PC-9 (cell line): ENCODE measurements at places on chromosomes 13 and 19.

- DNase-seq: no peak
These were observed 12.5 kb upstream of the PIK3R2 start for GRCh38 chr19:18140473-18140872.

DNA sequence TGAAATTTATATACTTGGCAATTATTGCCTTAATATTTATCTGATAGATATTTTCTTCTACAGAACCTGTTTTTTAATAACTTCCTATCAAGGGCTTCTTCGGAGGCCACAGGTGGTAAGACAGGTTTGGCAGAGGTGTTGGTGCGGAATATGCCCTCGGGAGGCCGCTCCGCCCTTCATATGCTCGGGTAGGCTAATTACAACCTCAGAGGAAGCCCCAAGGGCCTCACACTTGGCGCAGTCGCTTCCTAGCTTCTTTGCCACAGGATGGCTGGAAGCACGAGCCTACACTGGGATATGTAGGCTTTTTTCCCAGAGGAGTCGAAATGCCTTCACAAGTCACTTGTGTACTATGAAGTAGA lies 68.8 kb downstream of the LMO7 start:
- DNase-seq: peak; percentile 95

- DNase-seq: no peak
These were observed 34.0 kb downstream of the CEACAM1 start for GRCh38 chr19:42494321-42494720.

DNA sequence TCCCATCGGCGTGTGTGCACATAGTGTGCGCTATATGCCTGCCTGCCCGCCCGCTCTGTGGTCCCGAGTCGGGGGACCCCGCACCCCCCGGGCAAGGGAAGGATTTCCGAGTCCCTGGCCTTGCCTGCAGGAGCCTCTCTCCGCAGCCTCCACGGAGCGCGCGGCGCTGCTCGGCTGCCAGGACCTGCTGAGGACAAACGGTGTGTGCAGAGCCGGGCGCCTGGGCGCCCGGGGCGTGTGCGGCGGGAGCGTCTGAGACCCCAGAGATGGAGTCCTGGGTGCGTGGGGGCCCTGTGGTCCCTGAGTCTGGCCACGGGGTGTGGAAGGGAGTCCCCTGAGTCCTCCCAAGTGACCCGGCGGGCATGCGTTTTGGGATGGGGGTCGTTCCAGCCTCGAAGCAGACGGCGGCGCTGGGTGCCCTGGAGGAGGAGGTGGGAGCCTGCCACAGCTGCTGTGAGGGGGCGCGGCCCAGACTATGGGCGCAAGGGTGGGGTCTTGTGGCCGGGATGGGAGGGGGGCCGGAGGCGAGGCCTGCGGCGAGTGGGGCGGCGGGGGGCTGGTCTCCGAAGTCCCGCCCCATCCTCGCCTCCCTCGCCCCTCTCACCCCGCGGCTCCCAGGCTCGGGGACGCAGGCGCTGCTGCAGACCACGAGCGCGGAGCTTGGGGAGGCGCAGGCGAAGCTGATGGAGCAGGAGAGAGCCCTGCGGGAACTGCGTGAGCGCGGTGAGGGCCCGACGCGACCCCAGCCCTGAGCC lies 25.3 kb downstream of the CLEC4M start:
- DNase-seq: no peak

- DNase-seq: no peak
These were observed 725 bp downstream of the PSMD8 start for GRCh38 chr19:38375098-38375493.

DNA sequence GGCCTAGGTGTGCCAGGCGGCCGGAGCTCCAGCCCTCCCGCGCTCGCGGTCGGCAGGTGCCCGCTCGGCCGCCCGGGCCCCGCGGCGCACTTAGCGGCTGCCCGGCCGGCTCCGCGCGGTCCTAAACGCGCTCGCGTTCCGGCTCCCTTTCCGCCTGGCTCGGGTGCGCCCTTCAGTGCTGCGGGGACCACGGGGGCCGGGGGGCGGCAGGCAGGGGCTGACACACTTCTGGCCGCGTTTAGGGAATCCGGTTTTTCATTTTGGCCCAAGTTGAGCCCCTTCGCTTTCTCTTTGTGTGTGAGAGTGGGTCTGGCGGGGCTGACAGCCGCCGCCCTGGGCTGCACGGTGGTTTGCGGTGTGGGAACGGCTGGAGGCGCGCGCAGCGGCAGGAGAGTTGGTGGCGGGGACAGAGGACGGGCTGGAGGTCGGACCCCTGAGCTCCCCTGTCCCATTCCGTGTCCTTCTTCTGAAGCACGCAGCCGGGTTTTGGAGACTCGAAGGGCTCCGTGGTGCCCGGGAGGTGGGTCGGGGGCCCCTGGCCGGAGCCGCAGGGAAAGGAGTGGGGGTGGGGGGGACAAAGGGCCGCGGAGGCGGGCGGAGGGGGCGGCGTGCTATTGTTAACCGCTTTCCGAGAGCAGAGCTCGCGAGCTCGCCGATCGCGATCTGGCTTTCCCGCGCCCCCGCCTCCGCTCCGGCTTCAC lies 3.1 kb downstream of the FGF9 start:
- DNase-seq: no peak

DNA sequence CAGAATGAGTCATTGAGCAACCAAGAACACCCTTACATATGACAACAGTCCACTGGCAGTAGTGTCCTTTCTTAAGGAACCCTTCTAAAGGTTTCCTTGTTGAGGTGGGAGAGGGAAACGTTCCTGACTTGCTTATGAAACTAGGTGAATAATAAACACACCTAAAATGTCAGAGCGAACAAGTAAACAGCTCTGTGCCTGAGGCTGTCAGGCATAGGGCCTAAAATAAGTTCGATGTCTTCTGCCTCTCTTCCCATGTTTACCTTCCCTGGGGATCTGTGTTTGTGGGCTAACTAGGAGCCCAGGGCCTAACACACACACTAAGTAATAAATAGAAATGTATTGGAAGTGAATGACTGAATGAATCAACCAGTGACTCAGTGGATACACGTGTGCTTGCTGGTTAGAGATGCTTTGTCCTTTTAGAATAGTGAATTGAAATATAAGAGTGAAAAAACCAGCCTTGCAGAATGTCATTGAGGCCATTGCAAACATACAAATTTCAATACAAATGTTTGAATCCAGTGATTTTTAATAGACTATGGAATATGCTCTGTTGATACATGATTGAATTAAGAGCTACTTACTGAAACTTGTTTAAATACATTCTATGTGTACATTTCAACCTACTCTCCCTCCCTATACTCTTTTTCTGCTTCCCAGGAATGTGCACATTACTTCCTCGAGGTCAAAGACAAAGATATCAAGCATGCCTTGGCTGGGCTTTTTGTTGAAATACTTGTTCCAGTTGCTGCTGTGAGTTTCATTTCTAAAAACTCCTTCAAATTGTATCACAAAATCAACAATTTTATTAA lies 102.9 kb downstream of the FRY start:
- DNase-seq: no peak

GRCh38 chr19:9431475-9431874 lies 3.9 kb downstream of the ZNF266 start:
- no peak for DNase-seq

DNA sequence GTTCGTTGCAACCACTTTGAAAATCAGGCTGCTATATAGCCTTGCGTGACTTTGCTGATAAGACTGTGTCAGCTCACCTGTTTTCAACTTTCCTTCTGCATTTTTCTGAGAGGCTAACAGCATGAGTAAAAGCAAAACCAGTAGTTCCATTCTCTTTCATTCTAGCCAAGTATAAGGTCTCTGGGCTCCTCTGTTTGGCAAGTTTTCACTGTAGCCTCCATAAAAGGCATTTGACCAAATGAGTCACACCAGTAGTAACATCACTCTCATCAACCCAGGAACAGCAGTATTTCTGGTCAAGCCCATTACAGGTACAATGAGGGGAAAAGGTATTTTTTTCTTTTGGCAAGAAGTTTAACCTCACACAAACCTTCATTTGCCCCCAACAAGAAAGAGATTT lies 1149.8 kb upstream of the MIR17HG start:
- DNase-seq: no peak

DNA sequence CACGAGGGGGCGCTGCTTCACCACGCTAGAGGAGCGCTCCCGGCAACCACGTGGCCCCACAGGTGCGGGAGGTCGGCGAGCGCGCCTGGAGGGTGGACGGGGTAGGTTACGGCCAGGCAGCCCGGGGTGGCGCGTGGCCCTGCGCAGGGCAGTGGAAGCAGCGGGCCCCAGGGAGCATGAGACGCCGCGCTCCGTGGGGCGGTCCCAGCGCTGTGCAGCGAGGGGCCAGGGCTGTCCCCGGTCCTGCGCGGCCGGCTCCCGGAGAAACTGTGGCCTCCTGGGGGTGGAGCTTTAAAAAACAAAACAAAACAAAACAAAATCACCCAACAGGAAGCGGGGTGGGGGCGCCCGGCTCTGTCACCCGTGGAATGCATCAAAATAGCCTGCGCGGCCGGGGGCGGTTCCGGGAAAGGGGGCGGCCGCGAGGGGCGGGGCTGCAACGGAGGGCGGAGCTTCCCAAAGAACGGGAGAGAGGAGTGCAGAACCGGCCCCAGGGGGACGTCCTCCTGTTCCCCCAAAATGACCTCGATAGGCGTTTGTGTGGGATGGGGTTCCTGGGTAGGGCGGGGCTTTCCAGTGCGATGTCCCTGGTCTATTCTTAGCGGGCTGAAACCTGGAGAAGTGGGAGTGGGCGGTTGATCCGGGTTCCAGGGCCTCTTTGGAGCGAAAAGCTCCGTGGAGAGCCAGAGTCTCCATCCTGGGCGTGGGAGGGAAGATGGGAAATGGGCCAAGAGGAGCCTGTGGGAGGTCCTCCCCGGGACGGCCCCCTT lies 27.3 kb downstream of the NUMBL start:
- peak; percentile 61 for DNase-seq

- DNase-seq: peak; percentile 63
These were observed 97.0 kb downstream of the INSR start for GRCh38 chr19:7197119-7197759.

DNA sequence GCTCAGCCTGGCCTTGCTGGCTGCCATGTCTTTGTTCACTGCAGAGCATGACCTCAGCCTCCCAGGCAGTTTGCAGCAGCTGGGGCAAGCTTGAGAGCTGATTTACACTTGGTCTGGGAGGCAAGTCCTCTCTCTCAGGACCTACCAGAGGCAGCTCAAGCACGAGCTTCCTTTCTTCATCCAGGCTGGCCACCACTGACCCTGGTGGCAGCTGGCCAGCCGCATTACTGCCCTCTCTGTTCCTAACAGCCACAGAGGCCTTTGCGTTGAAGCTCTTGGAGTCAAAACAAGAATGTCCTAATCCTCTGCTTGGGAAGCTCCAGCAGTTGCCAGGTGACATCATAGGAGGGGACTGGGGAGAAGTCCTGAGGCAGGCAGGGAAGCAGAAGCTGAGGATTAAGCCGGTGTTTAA lies 85.7 kb downstream of the NUFIP1 start:
- DNase-seq: no peak

GRCh38 chr19:56603829-56604228 lies 8.7 kb downstream of the ZNF71 start:
- no peak for DNase-seq

- no peak for DNase-seq
These were observed 391.8 kb downstream of the FGF9 start for GRCh38 chr13:22062478-22063205.

- DNase-seq: peak; percentile 83
These were observed at the start of gene CFD for GRCh38 chr19:858868-859843. Gene CFD (plus strand): TSS chr19:859664. CDS start chr19:859690, 26 bp downstream.

- DNase-seq: peak; percentile 37
These were observed 7.4 kb upstream of the SLITRK6 start for GRCh38 chr13:85806553-85807175.

GRCh38 chr13:99796175-99796819 lies 175.3 kb downstream of the ZIC5 start:
- peak; percentile 14 for DNase-seq

GRCh38 chr13:103772576-103772975 lies 706.4 kb upstream of the SLC10A2 start:
- DNase-seq: no peak

GRCh38 chr13:37889102-37889501 lies 19.5 kb upstream of the TRPC4 start:
- no peak for DNase-seq

DNA sequence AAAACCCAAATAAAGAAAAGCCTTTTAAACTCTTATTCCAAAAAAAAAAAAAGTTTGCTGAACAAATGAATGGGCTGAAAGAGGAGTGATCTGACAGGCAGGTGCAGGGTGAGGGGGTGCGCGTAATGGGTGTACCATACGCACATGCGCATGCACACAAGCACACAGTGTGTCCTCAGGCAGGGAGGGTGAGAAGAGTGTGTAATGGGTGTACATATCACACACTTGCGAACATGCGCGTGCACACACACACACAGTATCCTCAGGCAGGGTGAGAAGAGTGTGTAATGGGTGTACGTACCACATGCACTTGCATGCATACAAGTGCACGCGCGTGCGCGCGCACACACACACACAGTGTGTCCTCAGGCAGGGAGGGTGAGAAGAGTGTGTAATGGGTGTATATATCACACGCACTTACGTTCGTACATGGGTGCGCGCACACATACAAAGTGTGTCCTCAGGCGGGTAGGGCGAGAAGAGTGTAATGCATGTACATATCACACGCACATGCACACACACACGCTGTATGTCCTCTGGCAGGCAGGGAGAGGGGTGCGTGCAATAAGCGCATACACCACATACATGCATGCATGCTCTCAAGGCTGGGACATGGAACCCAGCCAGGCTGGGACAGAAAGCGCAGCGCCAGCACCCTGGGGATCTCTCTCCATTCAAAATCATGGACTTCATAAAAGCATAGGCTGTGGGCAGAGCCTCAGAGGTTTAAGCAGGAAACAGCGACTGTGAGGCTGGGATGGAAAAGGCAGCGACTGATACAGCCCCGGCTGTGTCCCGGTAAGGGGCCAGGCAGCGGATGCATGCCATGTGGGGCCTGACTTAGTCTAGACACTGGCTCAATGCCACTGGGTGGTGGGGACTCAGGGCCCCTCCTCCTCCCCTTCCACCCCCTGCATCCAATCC lies 70.4 kb downstream of the CEBPG start:
- no peak for DNase-seq

DNA sequence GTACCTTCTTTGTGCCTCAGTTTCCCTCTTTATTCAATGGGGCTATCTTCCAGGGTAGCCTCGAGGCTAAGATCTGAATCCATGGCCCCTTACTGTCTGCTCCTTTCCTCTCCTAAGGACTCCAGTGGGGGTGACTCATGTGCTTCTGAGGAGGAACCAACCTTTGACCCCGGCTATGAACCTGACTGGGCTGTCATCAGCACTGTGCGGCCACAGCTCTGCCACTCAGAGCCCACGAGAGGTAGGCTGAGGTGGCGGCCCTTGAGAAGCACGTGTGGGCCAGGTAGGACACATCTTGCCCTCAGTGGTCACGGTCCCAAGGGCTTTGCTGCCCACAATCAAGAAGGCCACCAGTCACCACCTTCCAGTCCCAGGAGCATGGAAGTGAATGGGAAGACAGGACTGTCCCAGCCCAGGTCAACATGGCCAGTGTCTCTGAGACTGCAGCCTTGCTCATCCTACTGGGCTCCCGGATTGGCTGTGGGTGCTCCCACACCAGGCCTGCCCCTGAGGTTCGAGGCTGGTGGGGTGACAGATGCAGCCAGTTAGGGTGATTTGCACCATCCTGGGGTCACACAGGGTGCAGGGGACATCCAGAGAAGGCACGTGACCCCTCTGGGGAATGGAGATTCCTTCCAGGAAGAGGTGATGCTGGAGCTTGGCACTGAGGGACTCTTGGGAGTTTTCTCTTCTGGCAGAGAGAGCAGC lies 2.8 kb downstream of the TBC1D17 start:
- no peak for DNase-seq
